ENCODE measurements at places on chromosomes 5 and 9.

DNA sequence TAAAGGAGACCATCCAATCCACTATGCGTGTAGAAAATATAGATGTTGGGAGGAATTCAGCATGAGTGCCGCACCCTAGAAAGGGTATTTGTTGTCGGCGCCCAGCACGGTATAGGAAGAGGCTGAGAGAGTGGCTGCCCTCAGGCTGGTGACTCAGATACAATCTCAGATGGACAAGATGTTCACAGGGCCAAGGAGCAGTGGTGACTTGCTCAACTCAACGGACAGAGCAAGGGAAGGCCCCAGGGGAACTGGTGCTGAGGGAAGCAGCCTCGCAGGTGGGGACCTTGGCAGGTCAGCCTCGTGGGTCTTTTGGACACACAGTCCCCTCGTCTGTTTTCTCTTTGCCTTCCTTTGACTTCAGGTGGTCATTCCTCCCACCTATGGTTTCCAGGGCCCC, 28.0 kb upstream of the IRX2 start:
- no peak for DNase-seq

DNA sequence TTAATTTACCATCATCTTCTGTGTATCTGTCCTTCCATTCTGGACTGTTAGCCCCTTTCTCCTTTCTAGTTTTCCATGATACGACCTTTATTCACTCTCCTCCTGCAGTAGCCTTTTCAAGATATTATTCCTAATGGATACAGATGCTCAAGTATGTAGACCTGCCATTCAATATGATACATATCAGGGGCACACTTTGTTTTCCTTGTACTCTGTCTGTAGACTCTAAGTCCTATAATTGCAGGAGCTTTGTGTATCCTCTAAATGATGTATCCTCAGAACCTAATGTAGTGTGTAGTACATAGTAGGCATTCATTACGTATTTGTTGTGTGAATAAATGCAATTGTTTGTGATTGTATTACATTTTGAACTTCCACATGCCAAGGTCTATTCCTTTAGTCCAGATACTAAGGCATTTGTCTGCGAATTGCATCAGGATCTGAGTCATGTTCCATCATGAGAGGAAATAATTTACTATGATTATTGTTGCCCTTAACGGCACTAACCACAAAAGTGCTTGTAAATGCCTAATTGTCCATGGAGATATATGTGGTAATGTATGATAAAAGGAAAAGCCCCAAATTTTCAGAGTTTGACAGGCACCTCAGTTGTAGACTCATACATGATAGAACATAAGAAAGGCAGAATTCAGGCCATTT, 57.1 kb upstream of the IZUMO3 start:
- DNase-seq = no peak

DNA sequence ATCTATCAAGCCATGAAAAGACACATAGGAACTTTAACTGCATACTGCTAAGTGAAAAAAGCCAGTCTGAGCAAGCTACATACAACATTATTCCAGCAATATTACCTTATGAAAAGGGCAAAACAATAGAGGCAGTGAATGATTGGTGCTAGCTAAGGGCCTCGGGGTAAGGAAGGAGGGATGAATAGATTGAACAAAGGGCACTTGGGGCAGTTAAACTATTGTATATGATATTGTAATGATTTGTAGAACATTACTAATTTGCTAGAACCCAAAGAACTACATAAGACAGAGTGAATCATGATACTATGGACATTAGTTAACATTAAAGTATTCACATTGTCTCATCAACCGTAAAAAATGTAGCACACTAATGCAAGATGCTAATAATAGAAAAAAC, 218.3 kb downstream of the FBXO4 start:
- DNase-seq = no peak

DNA sequence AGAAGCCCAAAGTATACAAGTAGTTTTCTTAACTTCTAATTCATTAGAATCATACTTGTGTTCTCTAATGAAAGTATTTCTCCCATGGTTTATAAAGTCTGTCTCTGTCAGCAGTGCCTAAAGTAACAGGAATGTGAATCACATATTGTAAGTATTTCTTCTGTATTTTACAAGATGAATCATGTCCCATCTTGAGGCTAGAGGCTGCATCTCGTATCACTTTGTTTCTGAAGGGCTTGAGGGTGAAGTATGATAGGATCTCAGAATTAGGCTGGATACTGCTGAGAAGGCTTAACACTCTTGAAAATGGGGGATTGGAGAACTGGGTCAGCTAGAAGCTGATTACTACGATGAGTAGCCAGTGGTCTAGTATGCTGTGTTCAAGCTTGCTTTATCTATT, 242.2 kb upstream of the ACTBL2 start:
- no peak for DNase-seq

DNA sequence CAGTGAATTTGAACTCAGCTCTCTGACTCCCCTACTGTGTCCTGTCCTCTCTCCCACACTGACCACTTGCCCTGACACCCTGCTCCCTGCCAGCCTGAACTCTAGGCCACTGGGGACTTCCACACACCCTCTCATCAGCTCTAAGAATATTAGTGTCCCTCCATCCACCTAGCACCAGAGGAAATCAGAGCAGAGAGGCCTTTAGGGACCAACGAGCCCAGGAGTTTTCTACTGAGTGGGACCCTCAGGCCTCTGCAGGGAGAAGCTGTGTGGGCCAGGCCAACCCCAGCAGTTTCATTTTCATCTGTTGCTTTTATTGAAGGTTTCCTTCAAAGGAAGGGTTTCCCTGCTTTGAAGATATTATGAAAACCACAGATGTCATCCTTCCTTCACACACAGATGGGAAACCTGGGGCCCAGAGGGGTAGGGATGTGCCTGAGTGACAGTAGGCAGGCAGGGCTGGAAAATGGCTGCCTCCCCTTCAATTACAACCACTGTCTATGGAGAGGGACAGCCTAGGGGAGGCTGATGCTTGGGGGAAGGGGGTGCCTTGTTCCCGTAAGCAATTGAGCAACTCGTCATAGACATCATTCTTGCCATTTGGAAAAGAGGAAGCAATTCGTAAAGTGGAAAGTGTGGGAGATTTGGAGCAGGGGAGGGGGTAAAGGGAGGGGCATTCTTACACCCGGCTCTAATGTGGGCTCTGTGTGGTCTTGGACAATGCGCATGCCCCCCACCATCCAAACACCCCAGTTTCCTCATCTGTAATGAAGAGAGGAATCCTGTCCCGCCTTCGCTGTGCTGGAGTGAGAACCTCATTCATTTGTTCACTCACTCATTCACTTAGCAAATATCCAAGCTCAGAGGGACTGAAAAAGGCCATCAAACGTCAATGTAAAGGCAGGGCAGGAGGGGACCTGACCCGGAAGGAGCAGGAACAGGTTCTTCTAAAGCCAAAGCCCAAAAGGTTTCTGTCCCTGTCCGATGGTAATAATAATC, 3.9 kb downstream of the GLIPR2 start:
- DNase-seq = no peak

DNA sequence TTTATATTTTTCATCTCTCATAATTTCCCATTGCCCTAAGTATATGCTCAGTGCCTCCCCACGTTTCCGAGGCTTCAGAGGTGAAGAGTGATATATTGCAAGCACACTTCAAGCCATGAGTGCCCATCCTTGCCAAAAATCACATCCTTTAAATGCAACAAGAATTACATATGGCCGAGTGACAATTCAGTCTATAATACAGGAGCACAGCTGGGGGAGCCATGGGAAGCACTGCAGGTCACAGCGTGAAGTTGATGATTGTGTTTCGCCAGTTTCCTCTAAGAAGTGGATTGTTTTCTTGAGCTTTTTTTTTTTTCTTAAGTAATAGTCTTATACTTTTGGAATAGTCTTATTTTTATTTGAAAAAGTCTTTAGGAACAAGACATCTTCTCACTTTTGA, 61.1 kb downstream of the MTRR start:
- DNase-seq = no peak

DNA sequence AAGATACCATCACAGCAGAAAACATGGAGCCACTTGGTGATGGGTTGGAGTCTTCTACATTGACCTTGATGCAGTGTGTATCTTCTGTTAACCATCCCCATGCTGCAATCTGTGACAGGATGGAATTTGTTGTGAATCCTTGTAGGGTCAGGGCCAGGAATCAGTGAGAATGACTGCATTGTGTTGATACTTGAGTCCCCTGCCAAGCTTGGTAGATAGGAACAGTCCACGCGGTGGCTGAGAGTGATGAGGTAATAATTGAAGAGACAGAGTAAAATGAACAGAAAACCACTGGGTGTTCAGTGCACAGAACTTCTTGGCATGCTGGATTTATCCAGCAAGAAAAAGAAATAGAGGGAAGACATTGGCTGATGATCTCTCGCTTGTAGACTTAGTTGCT, 217.5 kb downstream of the MAN2A1 start:
- no peak for DNase-seq

GRCh38 chr9:92980085-92980745, 32.9 kb downstream of the FGD3 start:
- DNase-seq = no peak

- DNase-seq = no peak
These were observed 312.1 kb downstream of the CDH12 start for GRCh38 chr5:22541037-22541436.

GRCh38 chr9:132055756-132056155, 23.9 kb downstream of the MED27 start:
- no peak for DNase-seq

GRCh38 chr5:170861917-170862766, at the start of gene RANBP17:
RANBP17 (plus strand) TSS chr5:170862018.
- DNase-seq = no peak

DNA sequence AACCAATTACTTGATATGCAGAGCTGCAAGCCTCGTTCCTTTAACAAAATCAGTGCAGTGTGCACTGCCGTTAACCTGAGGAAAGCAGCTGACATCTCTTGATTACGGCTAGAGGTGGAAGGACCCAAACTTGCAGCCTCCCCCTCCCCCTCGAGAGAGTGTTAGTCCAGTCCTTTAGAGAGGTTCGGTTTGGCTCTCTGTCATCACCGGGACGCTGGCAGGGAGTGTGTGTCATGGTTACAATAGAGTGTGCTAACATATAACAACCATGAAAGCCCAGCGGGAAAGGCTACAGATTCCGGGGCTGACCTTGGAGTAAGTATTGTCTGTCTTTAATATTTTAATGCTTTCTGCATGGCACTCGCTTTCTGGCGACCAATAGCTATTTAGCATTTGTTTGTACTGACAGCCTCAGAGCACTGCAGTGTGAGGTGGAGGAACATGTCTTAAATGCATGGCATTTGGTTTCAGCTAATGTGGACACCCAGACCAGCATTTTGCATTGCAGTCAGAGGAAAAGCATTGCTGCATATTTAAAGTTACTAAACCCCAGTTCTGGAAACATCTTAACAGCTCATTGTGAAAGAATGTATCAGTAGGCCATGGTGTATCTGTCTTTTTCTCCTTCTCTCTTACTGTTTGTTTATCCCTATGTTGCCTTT, 237.5 kb downstream of the CD180 start:
- DNase-seq = no peak

DNA sequence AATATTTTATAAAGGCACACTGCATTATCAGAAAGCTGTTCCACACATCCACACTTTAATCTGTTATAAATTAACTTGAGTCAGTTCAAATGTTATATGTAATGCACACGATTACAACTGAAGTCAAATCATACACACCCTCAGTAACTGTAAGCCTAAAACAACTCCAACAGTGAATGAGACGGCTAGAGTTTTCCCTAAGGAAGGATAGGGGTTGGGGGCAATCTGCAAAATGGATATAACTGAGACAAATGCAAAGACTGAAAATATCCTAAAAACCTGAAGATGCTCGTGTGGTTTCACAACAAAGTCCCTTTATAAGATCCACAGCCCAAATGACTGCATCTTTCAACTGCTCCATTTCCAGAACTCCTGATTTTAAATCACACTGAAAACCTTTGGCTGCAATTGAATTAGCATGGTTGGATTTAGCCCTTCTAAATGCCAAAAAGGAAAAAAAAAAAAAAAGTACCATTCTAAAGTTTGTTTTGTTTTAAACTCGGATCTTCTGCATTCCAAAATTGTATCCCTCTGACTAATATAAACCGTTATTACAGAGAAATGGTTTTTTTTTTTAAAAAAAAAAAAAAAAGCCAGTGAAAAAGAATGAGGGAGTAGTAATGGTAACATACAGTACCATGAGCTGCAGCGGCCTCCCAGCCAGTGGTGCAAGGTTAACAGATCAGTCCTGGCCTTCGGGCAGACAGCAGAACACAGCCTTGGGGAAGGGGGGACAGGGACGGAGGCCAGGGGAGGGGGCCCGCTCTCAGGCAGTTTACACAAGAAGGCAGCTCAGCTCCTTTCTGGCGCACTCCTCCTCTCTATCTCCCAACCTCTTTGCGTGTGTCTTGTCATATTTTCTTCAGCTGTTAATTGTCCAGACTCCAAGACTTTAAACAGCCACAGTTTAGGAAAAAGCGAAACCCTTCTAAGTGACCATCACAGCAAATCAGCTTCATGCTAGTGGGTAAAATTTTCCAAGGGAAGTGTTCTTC, 166.1 kb downstream of the BNC2 start:
- DNase-seq = no peak

- no peak for DNase-seq
These were observed 557.0 kb downstream of the TLE1 start for GRCh38 chr9:81132318-81132717.

DNA sequence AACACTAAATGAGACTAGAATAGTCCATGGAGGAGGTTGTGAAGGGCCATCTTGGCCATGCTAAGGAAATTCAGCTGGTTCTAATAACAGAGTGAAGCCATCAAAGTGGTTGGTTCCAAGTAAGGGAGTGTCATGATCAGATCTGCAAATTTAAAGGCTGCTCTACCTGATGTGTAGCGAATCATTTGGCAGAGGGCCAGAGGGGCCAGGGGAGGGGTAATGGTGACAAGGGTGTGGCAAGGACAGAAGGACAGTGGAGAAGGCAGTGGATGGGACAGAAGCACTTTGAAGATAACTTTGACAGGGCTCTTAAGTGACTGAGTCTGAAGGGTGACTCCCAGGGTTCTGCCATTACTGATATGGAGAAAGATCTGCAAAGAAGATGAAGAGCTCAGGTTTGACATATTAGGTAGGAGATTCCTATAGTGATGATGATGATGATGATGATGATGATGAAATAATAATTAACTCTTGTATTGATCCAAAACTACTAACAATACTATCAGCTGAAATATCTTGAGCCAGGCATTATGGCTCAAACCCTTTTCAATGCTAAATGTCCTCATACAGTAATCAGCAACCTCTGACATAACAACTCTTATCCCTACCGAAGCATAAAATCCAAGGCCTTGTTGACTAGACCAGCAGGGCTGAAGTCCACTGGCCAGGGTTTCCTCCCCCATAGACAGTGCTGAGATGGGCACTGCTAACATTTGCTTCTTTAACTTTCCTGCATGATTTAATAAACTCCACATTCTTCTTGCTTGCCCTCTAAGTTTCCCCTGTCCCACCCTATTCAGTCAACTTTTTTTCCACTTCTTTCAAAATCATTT, 20.0 kb downstream of the KIAA1191 start:
- no peak for DNase-seq

DNA sequence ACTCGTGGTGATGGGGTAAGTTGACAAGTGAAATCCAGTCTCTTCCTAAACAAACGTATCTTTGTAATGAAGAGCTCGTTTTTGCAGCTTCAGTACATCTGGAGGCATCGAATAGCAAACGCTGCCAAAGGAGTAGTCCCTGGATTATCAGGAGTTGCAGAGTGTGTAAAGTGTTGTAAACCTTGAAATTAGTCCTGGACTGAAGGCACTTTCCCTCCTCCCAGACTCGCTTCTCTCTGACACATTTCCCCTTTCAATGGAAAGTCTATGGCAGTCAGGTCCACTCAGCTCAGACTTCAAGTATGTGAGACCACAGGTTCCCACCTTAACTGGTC, 1.5 kb upstream of the PBX3 start:
- DNase-seq = no peak

- DNase-seq = no peak
These were observed 8.4 kb downstream of the WDR41 start for GRCh38 chr5:77483682-77484081.

- DNase-seq = no peak
These were observed 95.1 kb downstream of the MEF2C start for GRCh38 chr5:88787856-88788255.
